ENCODE measurements at places on chromosomes 7 and 10.

DNA sequence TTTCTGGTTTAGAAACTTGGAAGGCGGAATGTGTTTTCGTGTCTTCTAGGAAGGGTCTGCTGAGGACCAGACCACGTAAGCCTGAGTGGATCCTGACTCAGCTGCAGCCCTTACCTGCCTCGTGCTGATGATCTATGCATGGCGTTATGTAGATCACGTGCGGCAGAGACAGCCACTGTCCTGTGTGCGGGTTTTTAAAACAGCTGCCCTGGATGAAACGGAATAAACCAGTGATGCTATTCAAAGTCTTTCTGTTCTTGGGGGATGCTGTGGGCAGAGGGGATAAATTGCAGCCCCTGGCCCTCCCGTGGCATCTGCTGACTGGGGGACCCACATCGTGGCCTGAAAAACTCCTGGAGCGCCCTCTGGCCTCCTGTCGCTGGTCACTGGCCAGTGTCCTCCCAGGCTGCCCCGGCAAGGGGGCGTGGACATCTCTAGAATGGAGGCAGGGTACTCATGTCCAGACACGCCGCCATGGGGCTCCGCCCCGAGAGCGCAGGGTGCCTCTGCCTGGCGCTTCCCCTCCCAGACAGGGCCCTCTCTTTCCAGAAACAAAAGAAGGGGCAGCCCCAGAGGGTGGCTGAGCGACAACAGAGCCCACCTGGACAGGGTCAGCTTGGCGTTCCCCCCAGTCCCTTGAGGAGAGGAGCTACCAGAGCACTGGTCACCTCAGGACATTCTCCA, 13.2 kb downstream of the ALKBH4 start:
- no peak for DNase-seq

- no peak for DNase-seq
These were observed 22.6 kb downstream of the CUBN start for GRCh38 chr10:17106991-17107390.

- DNase-seq, result no peak
These were observed 41.1 kb downstream of the MINPP1 start for GRCh38 chr10:87545783-87546182.

DNA sequence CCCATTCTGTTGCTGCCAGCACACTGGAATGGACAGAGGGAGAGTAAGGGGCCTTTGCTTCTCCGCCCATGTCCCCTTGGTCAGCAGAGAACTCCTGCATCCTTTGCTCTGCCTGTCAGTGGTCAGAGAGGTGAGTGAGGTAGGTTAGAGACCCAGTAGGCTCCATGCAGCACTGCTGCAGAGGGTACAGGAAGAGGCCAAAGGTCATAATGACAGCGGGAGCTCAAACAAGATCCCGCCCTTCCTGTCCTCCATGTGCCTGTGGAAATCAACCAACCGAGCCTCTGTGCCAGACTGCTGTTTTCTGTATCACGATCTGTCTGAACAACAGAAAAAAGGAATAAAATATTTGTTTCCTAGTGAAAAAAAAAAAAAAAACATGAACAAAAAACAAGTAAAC, 81.4 kb downstream of the ZNF33B start:
- no peak for DNase-seq

DNA sequence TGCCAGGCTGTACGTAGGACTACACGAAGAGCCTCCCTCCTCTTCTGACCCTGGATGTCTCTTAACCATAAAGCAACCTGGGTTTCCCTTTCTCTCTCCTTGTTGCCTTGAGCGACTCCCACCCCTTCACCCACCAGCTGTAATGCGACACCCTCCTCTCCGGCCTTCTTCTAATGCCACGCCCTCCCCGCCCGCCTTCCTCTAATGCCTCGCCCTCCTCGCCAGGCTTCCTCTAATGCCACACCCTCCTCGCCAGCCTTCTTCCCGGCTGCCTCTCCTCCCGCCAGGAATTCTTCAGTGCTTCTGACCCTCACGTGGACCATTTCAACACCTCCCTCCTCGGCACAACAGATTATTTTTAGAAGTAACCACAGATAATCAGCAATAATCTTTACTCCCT, 348.5 kb upstream of the SHH start:
- no peak for DNase-seq

DNA sequence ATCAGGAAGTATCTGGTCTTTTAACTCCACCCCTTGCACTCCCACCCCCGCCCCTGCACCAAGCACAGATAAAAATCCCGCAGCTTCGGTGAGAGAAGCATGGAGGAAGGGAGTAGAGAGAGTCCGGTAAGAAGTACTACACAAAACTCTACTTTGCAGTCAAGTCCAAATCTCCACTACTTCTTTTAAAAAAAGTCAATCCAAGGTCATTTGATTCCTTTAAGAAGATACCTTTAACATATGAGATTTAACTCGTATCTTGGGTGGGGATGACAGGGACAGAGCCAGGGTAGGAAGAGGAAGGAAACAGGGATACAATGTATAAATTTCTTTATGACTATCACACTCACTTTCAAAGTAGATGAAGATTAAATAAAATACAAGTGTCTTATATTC, 132.1 kb downstream of the NRBF2 start:
- DNase-seq, result peak; percentile 44

GRCh38 chr7:142357953-142358520, 100.2 kb upstream of the PRSS58 start:
- peak; percentile 39 for DNase-seq

GRCh38 chr10:18681971-18682411, 22.8 kb downstream of the ARL5B start:
- DNase-seq, result no peak

GRCh38 chr10:119316729-119317097, 109.3 kb downstream of the GRK5 start:
- DNase-seq, result peak; percentile 23

DNA sequence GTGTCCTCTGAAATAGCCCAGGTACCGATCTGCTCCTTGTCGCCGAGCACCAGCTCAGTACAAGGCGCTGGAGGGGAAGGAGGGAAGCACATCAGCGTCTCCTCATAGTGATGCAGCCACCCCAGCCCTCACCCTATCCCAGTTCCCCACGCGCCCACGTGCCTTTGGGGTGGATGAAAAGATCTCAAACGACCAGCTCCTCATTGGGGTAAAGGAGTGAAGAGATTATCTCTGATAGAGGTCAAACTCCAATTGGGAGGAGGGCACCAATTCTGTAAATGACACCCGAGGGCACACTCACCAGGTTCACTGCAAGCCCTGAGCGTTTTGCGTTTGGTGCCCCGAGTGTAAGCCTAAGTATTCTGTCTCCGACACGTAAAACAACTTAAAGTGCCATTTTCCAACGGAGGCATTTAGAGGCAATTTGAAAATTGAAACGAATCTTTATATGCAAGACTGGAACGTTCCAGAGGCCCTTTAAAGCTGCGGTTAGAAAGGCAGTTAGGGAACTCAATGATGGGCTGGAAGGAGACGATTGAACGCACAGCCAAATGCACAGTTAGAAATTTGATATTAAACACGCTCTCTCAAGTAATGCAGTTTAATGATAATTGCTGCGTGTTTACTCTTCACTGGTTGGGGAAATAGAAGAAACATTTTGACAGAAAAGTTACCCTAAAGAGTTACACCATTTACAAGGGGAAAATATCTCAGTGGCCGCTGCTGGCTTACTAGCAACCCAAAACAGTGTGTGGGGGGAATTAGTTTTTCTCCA, 8.9 kb upstream of the EMX2 start:
- no peak for DNase-seq

DNA sequence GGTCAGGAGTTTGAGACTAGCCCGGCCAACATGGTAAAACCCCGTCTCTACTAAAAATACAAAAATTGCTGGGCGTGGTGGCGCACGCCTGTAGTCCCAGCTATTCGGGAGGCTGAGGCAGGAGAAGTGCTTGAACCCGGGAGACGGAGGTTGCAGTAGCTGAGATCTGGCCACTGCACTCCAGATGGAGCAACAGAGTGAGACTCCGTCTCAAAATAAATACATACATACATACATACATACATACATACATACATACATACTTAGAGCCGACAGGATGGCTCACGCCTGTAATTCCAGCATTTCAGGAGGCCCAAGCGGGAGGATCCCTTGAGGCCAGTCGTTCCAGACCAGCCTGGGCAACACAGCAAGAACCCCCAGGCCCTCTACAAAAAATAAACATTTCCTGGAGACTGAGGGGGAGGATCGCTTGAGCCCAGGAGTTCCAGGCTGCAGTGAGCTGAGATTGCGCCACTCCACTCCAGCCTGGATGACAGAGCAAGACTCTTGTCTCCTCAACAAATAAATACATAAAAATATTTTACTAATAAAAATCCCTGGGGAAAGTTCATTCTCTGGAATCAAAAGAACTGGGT, 90.9 kb upstream of the TNRC18 start:
- no peak for DNase-seq

DNA sequence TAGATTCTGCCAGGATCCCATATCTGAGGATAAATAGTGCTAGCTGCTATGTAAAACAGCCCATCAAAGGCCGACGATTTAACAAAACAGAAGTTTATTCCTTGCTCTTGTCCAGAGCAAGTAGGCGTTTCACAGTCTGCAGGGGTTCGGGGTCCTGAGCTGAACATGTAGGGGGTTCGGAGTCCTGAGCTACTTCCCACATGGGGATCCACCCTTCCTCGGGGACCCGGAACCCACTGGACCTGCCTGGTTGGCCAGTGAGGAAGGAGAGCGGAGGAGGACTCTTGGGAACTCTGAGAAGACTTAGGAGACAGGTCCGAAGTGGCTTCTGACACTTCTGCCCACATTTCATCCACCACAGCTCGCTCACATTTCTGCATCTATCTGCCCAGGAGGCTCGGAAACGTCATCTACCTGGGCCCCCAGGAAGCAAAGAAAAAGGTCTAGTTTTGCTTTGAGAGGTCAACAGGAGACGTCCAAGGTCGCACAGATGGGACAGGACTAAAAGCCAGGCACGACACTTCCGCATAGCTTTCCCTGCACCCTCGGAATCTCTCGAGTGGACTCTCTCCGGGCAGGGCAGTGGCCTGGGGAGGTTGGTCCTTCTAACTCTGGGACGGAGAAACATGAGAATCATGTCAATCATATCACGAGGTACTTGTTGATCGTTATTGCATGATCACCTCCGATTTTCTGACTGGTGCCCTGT, 86.4 kb downstream of the MICALL2 start:
- no peak for DNase-seq

DNA sequence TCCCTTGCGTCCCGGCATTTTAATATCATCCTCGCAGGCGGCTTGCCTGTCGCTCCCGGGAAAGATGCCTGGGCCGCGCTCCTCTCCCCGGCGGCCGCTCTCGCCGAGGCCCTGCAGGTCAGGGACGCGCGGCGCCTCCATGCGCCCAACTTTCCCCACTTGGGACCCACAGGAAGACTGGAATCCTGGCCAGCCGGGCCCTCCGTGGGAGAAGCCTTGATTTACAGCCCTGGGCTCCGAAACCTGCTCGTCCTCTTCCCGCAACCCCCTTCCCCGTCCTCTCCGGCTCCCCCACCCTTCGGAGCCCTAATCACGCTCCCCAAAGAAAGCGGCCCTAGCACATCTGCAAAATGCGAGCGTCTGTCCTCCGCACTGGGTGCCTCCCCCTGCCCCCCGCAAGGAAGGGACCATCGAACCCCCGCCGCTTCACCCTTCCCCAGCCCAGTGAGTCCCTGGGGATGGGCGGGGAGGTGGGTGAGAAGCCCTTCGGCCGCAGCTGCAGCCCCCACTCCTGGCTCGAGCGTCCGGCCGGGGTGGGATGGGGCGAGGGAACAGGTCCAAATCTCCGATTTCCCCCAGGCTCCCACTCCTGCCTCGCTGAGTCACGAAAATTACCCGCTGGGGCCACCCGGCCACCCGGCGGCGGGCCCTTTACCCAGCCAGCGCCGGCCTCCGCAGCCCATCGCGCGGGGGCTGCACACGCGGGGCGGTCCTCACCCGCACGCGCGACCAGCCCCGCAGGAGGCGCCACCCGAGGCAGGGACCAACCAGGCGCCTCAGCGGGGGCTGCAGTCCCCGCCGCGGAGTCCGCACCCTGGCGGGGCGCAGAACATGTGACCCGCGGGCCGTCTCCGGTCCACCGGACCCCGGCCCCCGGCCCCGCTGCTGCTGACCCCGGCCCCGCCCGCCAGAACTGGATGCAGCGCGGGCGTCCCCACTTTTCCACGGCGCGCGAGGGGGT, 695 bp downstream of the HSPA12A start:
- no peak for DNase-seq

DNA sequence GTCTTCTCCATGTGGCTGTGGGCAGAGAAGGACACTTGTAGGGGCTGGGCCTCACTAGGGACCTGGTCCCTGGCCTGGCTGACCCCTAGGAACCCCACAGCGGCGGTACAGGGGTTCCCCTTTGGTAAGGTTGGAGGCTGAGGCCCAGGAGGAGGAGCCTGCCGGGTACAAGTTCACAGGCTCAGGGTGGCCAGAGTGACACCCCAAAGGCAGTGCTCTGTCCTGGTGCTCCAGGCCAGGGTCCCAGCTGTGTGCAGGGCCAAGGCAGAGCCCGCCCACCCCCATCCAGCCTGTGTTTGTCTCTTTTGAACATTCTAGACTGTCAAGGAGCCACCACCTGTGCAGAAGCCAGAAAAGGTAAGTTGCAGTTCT, 23.3 kb downstream of the ANTXRL start:
- no peak for DNase-seq

- no peak for DNase-seq
These were observed 141.2 kb downstream of the WDR37 start for GRCh38 chr10:1197384-1197783.

- DNase-seq, result no peak
These were observed 46.2 kb downstream of the SEC61G start for GRCh38 chr7:54712820-54713219.

DNA sequence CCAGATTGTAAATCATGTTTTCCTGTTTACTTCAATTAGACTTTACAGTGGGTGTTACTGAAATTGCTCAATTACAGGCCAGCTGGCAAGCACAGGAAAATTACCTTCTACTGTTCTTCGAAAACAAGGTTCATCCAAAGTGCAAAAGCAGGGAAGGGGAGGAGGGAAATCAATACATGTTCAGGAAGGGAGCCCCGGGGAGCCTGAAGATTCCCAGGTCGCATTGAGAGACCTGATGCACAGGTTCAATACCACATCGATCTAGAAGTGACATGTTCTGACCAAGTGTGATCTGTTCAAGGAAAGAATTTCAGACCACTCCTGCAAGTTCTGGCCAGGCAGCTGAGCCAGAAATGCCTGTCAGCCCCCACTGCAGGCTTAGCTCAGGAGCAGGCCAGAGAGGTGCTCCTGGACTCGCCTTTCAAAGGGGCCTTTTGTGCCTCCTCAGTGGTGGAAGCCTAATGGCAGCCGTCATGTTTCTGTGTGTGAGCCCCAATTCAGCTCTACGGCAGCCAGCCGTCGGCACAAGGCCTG, 35.9 kb downstream of the FAM53B start:
- no peak for DNase-seq

DNA sequence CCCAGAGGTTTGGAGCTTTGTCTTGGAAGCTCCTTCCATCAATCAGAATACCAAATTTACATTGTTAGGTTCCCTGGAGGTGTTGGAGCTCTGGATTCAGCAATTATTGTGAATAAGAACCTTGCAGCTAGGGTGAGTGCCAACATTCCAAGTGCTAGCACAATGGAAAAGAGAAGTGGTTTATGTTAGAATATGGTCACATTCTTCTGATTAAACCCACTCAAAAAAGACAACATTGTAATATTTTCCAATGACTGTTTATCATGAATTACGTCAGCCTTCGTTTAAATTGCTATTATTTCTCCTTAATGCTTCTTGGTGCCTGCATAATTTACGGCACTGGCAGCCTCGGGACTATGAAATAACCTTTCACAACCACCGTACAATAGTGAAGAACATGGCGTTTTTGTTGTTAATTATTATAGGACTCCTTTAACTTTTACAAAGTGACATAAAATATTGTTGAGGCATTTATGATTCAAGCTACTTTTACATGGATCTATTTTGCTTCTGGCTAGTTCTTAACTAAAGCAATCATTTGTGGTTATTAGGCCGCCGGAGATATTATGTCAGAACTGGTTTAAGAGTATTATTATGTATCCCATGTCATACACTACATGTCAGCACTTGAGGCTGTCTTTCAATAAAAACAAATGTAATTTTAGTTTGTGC, 117.7 kb downstream of the ARID5B start:
- DNase-seq, result no peak
